ENCODE measurements at places on chromosomes 11 and 22. TPM values are rescaled to one million over a fixed set of nuclear protein-coding genes. Genes with fewer than 3 reads are reported as not detected.

MRE11 gene
- 12.3 TPM for total RNA-seq

FXYD6 gene
- 366 TPM for total RNA-seq

POU2AF1 gene
- 1.5 TPM for total RNA-seq

CNIH2 gene
- 3.6 TPM for total RNA-seq

MMP27 gene
- not detected for total RNA-seq

PDE2A gene
- total RNA-seq, result 47.7 TPM

MRGPRF gene
- total RNA-seq, result 20.0 TPM

CREB3L1 gene
- total RNA-seq, result 47.0 TPM

ZP1 gene
- total RNA-seq, result 0.80 TPM

C22orf42 gene
- not detected for total RNA-seq

APOBEC3H gene
- 4.1 TPM for total RNA-seq

MUC5B gene
- total RNA-seq, result 0.18 TPM

PHF5A gene
- 35.8 TPM for total RNA-seq

ENTHD1 gene
- total RNA-seq, result 0.09 TPM

NFAM1 gene
- 0.36 TPM for total RNA-seq

TRIM29 gene
- 126 TPM for total RNA-seq

LIF gene
- 0.40 TPM for total RNA-seq

INPP5J gene
- total RNA-seq, result 33.3 TPM

KCNE3 gene
- total RNA-seq, result 10.7 TPM

RAB38 gene
- 7.6 TPM for total RNA-seq

OR2AT4 gene
- not detected for total RNA-seq

DYNC2H1 gene
- total RNA-seq, result 18.1 TPM

LRRN4CL gene
- 2.8 TPM for total RNA-seq
